ENCODE measurements at places on chromosomes 16 and 17.

DNA sequence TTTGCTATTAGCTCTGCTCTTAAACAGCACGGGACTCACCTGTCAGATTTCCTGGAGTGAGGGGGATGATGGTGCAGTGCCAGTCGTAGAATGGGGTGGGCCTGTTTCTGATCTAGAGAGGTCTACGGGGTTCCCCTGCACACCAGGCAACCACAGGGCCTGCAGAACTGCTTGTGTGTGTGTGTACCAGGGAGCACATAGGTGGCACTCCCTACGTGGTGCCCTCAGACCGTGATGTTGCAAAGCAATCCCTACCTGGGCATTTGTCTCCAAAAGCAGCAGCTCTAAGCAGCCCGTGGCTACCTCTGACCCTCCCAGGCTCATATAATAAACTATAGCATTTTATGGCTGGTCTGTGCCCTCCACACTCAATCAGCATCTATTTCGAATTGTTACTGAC is 38.5 kb downstream of the MPRIP start:
- no peak for DNase-seq

GRCh38 chr17:57889892-57890856 is 40.3 kb upstream of the MRPS23 start:
- no peak for DNase-seq

- no peak for DNase-seq
These were observed 29.3 kb downstream of the UNC13D start for GRCh38 chr17:75814900-75815373.

DNA sequence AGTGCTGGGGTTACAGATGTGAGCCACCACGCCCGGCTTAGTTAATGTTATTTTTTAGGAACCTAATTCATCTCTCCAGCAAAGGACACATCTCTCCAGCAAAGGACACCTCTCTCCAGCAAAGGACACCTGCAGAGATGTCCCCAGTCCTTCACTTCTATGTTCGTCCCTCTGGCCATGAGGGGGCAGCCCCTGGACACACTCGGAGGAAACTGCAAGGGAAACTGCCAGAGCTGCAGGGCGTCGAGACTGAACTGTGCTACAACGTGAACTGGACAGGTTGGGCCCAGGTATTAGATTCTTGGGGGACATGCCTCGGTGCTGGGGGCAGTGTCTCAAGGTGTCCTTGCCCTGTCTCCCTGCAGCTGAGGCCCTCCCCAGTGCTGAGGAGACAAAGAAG is 4.7 kb downstream of the PFAS start:
- DNase-seq = no peak

DNA sequence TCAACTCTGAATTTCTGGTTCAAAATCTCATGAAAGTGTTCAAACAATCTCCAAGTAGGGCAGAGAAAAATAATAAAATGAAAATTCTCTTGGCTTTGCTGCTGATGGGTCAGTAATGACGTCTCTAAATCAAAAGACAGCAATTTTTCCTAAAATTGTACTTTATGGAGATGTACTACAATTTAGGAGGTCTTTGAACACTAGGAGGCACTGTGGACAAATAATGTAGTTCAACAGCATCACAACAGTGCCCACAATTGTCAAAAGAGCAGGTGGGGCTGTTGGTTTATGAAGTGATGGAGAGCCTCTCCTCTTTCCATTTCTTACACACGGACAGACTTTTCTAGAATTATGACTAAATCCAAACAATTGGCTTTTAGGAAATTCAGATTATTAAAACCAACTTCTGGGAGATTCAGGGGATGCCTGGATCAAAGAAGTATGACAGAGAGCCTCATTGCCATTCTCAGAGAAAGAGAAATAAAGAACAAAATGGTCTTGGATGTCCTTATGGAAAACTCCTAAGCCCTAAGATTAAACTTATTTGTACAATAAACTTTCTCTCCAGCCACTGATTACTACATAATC is 23.8 kb downstream of the EZH1 start:
- no peak for DNase-seq

GRCh38 chr16:49850558-49851467 is 5.1 kb downstream of the ZNF423 start:
- DNase-seq = no peak

DNA sequence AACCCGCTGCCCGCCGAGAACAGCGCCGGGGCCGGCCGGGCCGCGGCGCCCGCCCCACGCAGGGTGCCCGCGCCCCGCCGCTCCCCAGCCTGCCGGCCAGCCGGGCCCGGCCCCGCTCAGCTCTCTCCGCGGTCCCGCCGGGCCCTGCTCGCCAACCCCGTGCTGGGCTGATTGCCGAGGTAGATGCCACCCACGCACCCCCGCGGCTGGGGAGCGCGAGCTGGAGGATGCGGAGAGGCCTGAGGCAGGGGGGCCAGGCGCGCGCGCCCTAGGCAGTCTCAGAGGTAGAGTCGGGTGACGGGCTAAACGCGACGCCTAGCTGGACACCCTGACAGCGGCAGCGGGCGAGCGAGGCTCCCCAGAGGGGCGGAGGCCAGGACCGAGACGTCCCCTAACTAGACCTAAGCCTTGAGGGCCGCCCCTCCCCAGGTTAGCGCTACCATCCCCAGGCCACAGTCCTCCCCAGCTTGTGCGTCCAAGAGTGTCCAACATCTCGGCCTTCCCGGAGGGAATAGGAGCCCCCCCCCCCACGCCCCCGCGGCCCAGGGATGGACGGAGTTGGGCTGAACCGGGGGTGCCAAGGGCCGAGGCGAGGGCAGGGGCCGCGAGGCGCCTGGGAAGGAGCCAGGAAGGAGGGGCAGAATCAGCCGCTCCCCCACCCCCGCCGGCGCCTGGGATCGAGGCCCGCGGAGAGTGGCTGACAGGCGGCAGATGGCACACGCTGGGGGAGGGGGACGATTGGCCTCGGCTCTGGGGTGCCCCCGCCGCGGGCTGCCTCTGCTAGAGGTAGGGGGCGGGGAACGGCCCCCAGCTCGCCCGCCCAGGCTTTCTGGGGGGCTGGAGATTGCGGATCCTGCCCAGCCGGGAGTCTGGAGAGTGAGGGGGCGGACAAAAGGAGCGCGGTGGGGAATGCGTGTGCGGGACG is 2.5 kb upstream of the ZNF423 start:
- no peak for DNase-seq

DNA sequence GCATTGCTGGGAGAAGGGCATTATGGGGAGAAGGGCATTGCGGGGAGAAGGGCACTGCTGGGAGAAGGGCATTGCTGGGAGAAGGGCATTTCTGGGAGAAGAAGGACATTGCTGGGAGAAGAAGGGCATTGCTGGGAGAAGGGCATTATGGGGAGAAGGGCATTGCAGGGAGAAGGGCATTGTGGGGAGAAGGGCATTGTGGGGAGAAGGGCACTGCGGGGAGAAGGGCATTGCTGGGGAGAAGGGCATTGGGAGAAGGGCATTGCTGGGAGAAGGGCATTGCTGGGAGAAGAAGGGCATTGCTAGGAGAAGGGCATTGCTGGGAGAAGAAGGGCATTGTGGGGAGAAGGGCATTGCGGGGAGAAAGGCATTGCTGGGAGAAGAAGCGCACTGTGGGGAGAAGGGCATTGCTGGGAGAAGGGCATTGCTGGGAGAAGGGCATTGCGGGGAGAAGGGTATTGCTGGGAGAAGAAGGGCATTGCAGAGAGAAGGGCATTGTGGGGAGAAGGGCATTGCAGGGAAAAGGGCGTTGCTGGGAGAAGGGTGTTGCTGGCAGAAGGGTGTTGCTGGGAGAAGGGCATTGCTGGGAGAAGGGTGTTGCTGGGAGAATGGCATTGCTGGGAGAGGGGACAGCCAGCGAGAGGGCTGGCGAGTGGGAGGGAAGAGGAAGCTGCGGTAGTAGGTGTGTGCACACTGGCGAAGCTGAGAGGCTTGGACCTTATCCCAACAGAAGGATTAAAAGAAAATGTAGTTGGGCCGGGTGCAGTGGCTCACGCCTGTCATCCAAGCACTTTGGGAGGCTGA is 4.6 kb upstream of the PYDC1 start:
- no peak for DNase-seq

DNA sequence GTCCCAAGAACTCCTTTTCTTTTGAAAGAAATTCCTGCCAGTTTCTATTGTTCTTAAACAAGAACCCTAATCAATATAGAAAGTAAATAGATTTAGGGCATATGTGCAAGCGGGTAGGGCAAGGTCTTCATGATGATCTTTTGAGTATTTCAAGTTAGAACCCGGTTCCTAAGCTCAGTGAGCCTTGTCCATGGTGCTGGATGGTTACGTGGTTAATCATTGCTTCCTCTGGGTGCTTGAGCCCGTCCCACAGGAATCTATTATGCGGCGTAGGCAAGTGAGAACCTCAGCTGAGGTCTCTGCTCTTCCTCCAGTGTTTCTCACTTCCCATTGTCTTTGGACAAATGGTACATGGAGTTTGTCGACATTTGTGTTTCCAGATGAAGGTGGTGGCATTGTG is 580.8 kb upstream of the EEF2KMT start:
- peak; percentile 27 for DNase-seq

DNA sequence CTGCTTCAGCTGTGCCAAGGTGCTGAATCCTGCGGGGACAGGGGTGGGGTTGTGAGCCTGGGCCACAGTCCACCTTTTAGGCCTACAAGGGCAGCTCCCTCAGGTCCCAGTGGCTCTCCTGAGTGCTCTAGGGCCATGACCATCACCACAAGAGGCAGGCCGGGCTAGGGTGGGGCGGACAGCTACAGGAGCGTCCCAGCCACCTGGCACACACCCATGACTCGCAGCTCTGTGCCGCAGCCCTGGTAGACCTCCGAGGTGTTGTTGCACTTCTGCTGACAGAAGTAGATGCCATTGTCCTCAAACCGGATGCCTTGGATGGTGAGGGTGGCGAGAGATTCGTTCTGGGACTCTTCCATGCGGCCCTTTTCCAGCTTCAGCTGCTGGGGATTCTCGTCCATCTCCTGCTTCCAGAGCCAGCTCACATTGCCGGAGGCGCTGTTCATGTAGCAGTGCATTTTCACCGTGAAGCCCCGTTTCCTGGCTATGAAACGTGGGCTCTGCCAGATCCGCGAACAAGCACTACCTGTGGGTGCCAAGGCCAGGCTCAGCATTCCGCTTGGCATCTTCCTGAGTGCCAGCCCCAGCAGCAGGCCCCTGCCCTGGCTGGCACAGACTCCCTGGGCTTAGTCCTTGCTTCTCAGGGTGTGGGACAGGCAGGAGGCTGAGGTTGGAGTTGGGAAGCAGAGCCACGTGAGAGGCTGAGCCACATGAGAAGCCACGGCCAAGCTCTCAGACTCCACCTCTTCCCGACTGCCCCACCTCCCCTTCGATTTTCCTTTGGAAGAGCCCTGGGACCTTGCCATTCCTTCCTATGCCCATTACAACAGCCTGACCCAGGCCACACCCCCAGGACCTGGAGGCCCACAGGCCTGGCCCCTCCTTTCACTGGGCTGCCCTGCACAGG is 2.0 kb downstream of the CD79B start:
- DNase-seq = no peak

DNA sequence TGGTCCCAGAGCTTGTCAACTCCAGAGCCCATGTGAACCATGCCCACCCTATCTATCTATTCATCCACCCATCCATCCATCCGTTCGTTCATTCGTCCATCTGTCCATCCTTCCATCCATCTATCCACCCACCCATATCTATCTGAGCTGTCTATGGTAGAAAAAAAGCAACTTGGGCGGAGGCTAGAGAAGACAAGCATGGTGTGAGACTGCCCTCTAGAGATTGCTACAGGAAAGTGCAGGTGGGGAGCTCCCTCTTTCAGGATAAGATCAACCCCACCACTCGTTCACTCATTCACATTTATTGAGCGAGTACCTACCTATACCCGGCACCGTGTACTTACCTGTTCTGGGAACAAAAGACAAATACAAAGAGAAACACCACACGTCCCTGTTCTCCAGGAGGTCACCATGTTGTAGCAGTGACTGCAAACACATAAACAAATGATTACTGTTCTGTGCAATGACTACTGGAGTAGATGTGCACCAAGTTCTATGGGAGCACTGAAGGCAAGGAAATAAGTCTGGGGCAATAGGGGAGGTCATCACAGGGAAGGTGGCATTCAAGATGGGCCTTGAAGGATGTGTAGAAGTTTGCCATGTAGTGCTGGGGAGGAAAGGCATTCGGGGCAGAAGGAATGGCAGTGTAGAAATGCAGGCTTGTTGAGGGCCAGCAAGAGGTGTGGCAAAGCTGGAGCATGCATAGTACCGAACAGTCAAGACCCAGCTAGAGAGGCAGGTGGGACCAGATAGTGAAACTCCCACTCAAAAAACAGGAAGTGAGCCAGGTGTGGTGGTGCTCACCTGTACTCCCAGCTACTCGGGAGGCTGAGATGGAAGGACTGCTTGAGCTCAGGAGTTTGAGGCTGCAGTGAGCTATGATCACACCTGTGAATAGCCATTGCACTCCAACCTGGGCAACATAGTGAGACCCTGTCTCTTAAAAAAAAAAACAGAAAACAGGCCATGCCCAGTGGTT is 13.4 kb upstream of the ATP5MC1 start:
- DNase-seq = peak; percentile 79

Measured in iPS DF 6.9 (cell line).